ENCODE measurements at places on chromosomes 5 and 9.

- DNase-seq: no peak
These were observed 18.6 kb downstream of the ARPC5L start for GRCh38 chr9:124880501-124880900.

DNA sequence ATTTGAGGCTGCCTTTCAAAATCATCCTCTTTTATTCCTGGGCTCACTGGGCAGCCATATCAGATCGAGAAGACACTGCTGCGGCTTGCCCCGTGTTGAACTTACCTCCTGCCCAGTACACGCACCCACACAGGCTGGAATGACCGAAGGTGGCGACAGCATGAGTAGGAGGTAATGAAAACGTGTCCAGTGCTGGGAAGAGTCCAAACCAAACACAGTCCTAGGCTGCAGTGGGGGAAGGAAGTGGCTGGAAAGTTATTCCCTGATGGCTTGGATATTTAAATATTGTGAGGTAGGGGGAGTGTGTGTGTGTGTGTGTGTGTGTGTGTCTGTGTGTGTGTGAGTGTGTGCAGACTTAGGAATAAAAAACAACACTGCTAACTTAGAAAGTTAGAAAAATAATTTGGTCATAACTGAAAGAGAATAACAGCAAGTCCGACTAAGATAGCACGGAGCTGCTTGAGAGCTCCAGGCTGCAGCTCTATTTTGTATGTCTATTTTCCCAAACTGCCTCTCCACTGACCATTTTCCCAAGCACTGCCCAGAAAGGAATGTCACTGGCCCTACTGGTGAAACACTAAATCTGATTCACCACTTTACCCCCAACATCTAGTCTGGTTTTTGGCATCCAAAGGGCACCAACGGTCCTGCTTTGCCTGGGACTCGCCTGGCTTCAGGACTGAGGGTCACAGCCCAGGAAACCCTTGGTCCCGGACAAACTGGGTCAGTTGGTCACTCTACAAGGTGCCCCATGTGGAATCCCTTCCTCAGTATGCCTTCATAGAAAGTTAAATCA, 41.2 kb downstream of the ANKH start:
- DNase-seq: no peak

- DNase-seq: no peak
These were observed 190.0 kb downstream of the CCDC192 start for GRCh38 chr5:127893232-127893631.

GRCh38 chr9:83537331-83538171, 650 bp downstream of the FRMD3 start:
- DNase-seq: no peak

- DNase-seq: no peak
These were observed 184.1 kb downstream of the MARCHF11 start for GRCh38 chr5:15995341-15996052.

- DNase-seq: no peak
These were observed 275.3 kb downstream of the TMEM38B start for GRCh38 chr9:105969636-105970035.

- no peak for DNase-seq
These were observed 408.9 kb upstream of the MPDZ start for GRCh38 chr9:13688223-13688989.

- no peak for DNase-seq
These were observed 47.6 kb upstream of the ELOVL7 start for GRCh38 chr5:60891667-60892066.

GRCh38 chr9:96173640-96174039, 128.3 kb downstream of the HSD17B3 start:
- no peak for DNase-seq

DNA sequence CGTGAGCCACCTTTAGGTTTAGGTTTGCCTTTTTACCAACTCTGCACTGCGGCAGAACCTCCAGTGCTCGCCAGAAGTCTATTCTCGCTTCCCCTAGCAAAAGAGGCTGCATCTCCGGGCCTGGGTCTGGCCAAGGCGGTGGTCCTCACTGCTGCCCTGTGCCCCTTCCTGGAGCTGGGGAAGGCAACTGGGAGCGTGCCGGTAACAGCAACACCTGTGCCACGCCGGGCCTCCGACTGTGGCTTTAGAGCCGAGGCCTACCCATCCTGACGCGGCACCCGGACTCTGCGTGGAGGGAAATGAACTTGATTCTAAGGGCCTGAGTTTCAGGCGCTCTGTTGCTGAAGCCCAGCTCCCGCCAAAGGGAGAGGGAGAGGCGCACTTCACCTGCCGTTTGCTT, 82.4 kb upstream of the SPATA31C2 start:
- no peak for DNase-seq

- no peak for DNase-seq
These were observed 367.2 kb downstream of the OSTF1 start for GRCh38 chr9:75455444-75455921.

- DNase-seq: no peak
These were observed 101.7 kb upstream of the IFNE start for GRCh38 chr9:21583628-21584377.

- DNase-seq: no peak
These were observed 35.6 kb downstream of the C9 start for GRCh38 chr5:39328731-39329130.

Measured in omental fat pad (tissue), 4 donors.